ENCODE measurements at places on chromosomes 6 and 20.
A peak's percentile ranks its signal among the peaks of the same experiment; 100 is the strongest.

GRCh38 chr6:167152862-167153261, 4.9 kb downstream of the GPR31 start:
- DNase-seq, result no peak

DNA sequence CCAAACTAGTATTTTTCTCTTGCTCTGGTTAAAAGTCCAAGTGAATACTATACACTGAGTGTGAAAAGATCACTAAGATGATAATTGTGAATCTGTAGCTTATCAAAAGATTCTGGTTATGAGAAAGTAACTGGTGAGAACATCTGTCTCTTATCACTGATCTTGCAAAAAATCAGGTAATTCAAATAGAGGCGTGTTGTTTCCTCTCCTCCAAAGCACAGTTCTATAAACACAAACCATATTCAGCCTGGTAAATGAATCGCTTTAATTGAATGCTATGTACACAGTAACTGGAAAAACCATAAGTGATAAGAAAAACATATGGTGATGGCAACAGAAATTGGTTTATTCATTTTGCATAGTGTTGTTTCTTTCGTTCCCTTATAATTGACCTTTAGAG, 161.0 kb downstream of the RALGAPA2 start:
- no peak for DNase-seq

GRCh38 chr20:63442100-63442493, 30.4 kb downstream of the KCNQ2 start:
- DNase-seq, result peak; percentile 28

GRCh38 chr6:50591135-50591534, 122.2 kb upstream of the TFAP2D start:
- no peak for DNase-seq

DNA sequence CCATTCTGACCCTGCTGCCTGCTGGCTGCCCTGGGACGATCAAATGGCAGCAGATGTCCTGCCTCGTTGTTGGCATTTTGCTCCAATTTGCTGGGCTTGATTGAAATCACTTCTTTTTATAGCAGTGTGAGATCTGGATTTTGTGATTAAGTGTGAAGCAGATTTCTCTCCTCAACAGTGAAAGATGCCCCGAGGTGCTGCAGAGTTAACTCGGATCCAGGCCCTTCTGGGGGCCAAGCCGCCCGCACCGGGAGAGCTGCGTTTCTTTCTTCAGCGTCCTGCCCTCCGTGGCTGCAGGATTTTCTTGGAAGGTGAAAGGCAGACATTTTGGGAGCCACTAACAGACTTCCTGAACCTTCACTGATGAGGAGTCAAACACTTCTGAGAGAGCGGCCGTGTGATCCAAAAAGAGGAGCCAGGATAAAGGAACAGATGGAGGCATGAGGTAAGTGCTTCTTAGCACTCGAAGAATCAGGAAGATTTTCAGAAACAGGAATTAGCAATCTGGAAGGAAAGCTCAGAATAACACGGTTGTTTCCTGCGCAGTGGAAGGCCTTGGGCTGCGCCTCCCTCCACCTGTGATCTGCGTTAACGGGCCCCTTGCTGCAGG, 139.5 kb upstream of the AFDN start:
- no peak for DNase-seq
